ENCODE measurements at places on chromosomes 13 and 19.

DNA sequence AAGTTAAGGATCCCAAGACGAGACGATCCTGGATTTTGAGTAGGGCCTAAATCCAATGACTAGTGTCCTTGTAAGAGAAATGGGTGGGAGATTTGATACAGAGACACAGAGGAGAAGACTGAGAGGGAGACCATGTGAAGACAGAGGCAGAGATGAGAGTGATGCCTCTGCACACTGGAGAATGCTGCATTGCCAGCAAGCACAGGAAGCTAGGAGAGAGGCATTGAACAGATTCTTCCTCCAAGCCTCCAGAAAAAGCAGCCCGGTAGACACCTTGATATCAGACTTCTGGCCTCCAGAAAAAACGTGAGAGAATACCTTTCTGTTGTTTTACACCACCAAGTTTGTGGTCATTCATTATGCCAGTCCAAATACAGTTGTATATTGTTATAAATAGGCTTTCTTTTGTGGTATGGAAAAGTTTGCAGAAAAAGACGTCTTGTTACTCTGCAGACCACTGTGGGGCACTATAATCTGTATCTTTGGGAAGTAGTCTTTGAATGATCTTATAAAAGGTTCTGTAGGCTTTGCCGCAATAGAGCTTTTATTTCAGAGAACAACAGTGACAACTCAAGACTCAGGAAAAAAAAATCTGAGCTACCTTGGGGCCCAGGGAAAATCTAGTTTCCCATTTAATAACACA, 17.9 kb upstream of the RFC3 start:
- no peak for DNase-seq

- peak; percentile 54 for DNase-seq
Measured at GRCh38 chr13:78602561-78603239, 652 bp downstream of the POU4F1 start.

- DNase-seq, result no peak
Measured at GRCh38 chr19:45900738-45901431, 1.5 kb downstream of the MYPOP start.

DNA sequence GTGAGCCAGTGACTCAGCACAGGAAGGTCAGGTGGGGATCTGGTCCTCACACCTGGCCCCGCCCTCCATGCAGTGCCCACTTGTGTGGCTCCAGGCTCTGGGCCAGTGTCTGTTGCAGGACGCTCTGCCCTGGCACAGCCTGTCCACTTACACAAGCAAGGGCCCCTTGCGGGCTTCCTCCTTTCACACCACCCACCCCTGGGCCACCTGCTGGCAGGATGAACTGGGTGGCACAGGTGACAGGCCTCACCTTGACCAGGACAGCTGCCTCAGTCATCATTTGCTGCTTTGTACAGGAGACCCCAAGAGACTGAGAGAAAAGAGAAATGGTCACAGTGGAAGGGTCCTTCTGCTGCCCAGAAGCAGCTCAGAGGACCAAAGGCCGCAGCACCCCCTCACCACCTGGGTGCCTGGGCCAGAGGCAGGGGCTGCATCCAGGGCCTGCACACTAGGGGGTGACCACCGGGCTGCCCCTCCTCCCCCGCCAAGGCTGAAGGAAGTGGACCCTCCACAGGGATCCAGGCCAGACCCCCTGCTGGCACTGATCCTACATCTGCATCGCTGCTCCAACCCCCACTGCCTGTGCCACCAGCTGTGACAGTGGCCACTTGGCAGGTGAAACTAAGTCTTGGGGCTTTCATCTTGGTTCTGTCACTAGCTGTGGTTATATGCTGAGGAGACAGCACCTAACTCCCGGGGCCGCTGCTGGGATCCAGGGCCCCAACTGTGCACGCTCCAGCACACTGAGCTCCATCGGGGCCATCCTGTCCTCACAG, 110.3 kb downstream of the TUBA3C start:
- no peak for DNase-seq

- DNase-seq, result no peak
Measured at GRCh38 chr19:28332351-28332750, 880.6 kb downstream of the UQCRFS1 start.

- DNase-seq, result peak; percentile 83
Measured at GRCh38 chr19:16062789-16063188, 13.5 kb upstream of the TPM4 start.

DNA sequence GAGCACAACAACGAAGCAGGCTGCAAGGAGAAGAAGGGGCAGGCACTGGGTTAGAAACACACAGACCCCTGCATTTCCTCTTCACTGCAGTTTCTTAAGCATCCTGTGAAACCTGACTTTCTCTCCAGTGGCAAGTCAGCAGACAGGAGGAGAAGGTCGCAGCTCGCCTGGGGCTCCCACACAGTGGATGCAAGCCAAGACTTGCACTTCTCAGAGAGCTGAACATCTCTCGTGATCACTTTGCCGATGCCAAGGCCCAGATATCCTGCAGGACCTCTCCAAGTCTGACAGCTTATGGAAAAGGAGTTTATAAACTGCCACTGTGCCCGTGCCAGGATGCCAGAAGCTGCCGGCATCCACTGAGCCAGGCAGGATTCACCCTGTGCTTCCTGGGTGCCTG, 18.4 kb downstream of the TMEM272 start:
- DNase-seq, result peak; percentile 54

GRCh38 chr19:56840451-56841192, at the start of the genes PEG3 and ZIM2:
TSS of gene PEG3 (minus strand) at chr19:56840726. CDS start at chr19:56824655, 16,071 bp downstream.
TSS of gene ZIM2 (minus strand) at chr19:56840726. CDS start at chr19:56824277, 16,449 bp downstream.
- no peak for DNase-seq

DNA sequence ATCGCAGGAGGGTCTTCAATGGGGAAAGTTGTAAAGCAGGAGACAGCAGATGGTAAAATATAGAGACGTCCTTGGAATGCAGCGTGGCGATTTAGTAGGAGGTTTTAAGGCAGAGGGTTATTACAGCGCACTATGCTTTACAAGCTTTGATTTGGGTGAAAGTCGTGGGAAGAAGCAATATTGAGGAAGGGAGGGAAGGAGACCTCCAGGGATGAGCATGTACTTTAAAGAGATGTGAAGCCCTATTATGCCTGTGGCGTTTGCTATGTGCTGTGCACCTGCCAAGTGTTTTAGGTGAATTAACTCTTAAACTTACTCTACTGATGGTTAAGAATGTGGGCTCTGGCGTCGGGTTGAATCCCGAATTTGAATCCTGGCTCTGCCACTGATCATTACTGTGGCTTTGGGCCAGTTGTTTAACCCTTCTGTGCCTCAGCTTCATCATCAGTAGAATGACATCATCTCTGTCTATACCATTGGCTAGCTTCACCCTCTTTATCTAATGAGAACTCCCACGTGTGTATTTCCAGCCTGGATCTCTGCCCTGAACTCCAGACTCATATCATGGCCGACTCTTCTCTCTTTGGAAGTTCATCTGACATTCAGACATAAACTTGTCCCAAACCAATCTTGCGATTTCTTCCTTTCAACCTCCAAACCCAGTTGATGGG, 583 bp downstream of the CCDC61 start:
- no peak for DNase-seq

- peak; percentile 24 for DNase-seq
Measured at GRCh38 chr13:113849981-113850721, 13.7 kb downstream of the GAS6 start.

DNA sequence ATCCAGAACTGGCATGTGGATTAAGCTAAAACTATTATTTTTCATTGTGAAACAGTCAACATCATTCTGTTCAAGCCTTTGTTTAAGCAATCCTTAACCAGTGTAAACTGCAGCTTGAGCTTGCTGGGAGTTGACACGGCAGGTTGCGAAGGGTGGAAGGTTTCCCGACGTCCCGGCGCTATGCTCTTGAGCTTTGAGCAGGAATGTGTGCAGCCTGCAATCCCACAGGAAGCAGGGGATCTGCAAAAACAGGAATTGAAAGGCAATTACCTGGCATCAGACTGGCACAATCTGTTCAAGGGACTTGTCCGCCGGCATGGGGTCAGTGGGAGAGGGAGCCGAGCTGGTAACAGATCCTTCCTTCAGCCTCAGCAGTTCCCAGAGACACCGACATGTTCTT, 586.7 kb upstream of the SGCG start:
- DNase-seq, result no peak

GRCh38 chr13:37011002-37011401, 10.4 kb downstream of the EXOSC8 start:
- no peak for DNase-seq

- DNase-seq, result no peak
Measured at GRCh38 chr19:35628264-35628564, 622 bp upstream of the RBM42 start.

GRCh38 chr13:81377921-81378320, 1037.0 kb upstream of the SPRY2 start:
- DNase-seq, result no peak

GRCh38 chr19:46550684-46551083, 50.4 kb upstream of the CALM3 start:
- DNase-seq, result no peak

- DNase-seq, result peak; percentile 62
Measured at GRCh38 chr19:480016-480855, 16.1 kb upstream of the MADCAM1 start.

GRCh38 chr13:46213242-46213641, 1.5 kb downstream of the LRRC63 start:
- DNase-seq, result no peak

- no peak for DNase-seq
Measured at GRCh38 chr13:113320226-113320875, 23.3 kb downstream of the LAMP1 start.

- no peak for DNase-seq
Measured at GRCh38 chr19:57037556-57037955, 82.2 kb upstream of the USP29 start.

GRCh38 chr19:50036908-50037307, 11.1 kb downstream of the ZNF473 start:
- no peak for DNase-seq

GRCh38 chr19:29819986-29820385, 8.2 kb downstream of the CCNE1 start:
- DNase-seq, result no peak

GRCh38 chr19:17676295-17676694, 11.9 kb downstream of the UNC13A start:
- DNase-seq, result no peak

DNA sequence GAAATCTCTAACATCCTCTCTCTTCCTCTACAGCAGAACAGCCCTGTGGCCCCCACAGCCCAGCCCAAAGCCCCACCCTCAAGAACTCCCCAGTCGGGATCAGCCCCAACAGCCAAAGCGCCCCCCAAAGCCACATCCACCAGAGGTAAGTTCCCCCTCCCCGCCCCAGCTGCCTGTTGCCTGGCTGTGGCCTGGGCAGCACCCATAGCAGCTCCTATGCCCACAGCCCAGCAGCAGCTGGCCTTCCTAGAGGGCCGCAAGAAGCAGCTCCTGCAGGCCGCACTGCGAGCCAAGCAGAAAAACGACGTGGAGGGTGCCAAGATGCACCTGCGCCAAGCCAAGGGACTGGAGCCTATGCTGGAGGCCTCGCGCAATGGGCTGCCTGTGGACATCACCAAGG, 14.5 kb downstream of the CC2D1A start:
- DNase-seq, result no peak

DNA sequence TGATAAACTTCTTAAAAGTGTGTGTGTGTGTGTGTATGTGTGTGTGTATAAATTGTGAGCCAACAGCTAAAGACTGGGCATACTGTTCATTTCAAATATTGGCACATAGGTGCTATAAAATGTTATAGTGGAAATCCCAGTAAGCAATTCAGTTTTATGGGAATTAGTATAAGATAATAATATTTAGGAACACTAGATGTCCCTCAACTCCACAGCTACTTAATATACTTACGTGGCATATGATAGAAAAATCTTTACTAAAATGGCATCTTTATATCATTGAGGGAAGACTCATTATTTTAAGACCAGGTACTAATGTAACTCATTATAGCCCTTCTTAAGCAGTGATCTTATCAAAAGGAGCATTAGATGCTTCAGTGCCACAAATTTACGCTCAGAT, 266.2 kb downstream of the MAB21L1 start:
- DNase-seq, result no peak

- DNase-seq, result no peak
Measured at GRCh38 chr13:27280841-27281240, 10.2 kb downstream of the RASL11A start.

DNA sequence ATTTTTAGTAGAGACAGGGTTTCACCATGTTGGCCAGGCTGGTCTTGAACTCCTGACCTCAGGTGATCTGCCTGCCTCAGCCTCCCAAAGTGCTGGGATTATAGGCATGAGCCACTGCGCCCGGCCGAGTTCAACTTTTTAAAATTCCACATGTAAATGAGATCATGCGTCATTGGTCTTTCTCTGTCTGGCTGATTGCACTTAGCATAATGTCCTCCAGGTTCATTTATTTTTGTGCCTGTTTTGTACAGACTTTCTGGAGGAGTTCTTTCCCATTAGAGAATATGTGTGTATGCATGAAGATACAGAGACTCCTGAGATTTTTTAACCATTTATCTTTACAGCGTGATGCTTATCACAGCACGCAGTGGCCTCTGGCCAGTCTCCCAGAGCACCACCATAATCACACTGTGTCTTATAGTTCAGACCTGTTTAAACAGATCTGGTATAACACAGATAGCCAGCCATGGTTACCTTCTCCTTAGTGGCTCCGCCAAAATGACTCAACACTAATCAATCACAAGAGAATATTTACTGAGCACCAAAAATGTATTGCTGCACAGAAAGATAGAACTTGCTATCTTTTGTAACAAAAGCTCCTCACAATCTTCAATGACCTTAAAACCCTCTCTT, 11.4 kb upstream of the STARD13 start:
- no peak for DNase-seq

- DNase-seq, result no peak
Measured at GRCh38 chr13:97768134-97768533, 185.3 kb upstream of the IPO5 start.

DNA sequence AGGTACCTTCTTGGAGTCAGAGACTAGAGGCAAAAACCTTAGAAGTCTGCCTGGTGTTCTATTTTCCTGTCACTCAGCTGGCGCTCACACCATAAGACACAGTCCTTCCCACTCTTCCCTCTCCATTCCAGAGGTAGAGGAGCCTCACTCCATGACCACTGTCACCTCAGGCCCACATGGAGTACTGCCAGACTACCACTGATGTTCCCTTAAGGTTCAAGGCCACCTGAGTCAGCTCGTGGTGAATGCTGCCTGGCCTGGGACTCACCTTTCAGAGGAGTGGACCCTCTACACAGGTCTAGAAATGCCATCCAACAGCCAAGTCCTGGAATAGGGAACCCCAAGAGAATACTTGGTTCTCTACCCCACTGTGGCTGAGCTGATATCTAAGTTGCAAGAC, 29.9 kb downstream of the RGCC start:
- DNase-seq, result no peak

DNA sequence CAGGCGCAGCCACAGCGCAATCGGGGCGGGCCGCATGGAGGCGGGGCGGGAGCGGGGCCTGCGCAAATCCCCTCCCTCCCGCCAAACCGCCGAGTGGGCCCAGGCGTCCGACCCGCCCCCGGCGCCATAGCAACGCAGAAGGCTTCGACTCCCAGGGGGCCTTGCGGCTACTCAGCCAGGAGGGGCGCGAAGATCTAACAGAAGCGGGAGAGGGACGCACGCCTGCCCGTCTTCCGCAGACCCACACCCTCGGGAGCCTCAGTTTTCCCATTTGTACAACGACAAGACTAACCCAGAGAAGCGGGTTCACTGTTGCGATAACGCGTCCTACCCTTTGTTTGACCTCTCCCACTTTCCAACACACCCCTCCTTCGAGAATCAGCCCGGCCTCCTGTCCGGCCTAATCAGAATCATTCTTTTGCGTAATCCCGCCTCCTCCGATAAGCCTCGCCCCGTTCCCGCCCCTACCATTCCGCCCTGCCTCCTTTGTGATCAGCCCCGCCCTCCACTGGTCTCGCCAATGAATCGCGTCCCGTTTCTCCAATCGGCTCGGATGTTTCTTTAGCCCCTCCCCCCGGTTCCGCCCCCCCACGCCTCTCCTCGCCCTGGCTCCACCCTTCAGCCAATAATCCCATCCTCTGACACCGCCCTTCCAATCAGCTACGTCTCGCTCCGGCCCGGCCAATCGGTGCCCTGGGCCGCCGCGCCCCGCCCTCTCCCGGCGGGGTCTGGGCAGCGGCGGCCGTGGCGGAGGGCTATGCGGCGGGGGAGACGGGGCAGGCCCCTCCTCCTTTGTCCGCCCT, at the start of gene PCSK4:
TSS of gene PCSK4 (minus strand) at position 40 of the 803 bp plus-strand sequence. CDS start at position 36, 4 bp downstream.
- DNase-seq, result peak; percentile 98

Data from activated T-cell treated with anti-CD3 and anti-CD28 coated beads, Interleukin-2, amount 50 U/mL, for 24 hours (primary cell).